ENCODE measurements at places on chromosomes 1 and 21.
A peak's percentile ranks its signal among the peaks of the same experiment; 100 is the strongest.

GRCh38 chr1:229440851-229441537 lies 7.1 kb upstream of the ACTA1 start:
- DNase-seq, result no peak

GRCh38 chr1:78007677-78008341 lies 3.1 kb downstream of the DNAJB4 start:
- DNase-seq, result no peak

- DNase-seq, result no peak
Observed at GRCh38 chr1:184656221-184656620, 98.4 kb downstream of the EDEM3 start.

- DNase-seq, result no peak
Observed at GRCh38 chr1:185110145-185110544, 46.6 kb downstream of the TRMT1L start.

GRCh38 chr1:48591181-48591580 lies 119.2 kb upstream of the SPATA6 start:
- no peak for DNase-seq

GRCh38 chr1:214281720-214282629 lies 1.0 kb downstream of the SMYD2 start:
- DNase-seq, result no peak

DNA sequence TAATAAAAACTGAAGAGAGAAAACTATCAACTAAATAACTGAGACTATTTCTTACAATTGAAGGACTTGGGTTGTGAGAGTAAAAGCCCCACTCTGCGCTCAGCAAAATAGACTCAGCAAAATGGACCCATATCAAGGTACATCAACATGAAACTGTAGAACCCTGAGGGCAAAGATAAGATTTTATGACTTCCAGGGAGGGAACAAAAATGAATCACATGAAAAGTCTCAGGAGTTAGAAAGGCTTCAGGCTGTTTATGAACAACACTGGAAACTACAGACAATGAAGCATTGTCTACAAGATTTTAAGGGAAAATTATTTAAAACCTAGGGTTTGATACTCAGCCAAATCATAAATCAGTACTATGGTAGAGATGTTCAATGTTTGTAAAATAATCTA lies 434.3 kb downstream of the PTPRC start:
- DNase-seq, result no peak

GRCh38 chr21:45819478-45820170 lies 161.9 kb upstream of the COL6A1 start:
- DNase-seq, result peak; percentile 54

DNA sequence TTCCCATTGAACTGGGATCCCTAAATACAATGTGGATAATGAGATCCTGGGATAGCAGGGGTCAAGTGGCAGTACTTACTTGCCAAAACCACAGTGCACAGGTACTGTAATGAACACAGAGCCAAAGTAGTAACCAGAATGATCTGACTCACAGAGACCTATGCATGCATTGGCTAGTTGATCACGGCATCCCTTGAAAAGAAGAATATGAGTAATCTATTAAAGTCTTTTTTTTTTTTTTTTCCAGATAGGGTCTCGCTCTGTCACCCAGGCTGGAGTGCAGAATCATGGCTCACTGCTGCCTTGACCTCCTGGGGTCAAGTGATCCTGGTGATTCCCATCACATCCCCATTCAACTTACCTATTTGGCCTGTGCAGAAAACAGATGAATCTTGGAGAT lies 29.4 kb upstream of the EIF4G3 start:
- DNase-seq, result no peak

DNA sequence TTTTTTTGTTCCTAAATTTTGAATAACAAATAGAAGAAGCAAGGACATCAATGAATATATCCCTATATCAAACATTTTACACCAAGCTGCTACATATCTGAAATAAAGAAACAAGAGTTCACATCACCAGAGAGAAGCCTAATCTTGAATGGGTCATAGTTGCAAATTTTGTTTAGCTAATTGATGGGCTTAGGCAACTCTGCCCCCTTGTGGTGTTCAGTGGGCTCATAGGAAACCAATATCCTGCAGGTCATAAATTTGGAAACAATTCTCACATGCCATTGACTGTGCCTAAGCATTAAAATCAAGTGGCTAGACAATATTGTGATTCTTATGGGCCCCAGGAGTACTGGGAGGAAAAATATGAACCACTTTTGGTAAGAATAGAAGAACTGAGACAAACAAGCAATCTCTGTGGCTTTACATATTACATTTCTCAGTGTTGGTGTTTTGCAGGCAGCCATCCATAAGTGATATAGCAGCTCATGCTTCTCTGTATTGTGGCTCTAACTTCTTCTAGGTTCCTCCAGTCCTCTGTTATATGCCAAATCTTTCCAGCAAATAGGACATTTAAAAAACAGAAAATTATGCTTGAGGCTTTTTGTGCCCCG lies 1262.8 kb upstream of the PRMT6 start:
- peak; percentile 38 for DNase-seq

DNA sequence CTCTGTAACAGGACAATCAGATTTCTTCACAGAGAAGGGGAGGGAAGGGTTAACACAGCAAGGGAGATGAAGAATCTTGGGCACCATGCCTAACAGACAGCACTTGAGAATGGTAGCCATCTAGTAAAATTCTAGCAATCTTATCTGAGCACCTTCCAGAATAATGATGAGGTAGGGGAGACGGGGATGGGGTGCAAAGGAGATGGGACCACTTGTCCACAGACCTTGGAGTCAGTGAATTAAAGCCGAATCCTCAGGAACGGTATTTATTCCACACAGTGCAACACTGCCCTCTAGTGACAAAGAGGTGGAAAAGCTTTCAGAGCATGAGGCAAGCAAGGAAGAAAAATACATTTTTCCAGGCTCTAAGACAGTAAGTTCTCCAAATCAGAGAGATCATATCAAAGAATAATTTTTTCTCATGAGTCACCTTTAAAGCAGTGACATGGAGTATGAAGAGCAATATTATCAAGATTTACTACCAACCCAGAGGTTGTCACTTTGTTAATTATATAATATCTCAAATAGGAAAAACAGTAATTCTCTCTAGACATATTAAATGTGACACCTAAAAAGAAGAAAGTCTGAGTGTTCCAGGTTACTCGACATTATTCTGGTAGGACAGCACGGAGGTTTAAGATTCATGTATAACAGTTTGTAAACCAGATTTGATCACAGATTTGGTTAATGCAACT lies 43.3 kb upstream of the LPAR3 start:
- peak; percentile 32 for DNase-seq

DNA sequence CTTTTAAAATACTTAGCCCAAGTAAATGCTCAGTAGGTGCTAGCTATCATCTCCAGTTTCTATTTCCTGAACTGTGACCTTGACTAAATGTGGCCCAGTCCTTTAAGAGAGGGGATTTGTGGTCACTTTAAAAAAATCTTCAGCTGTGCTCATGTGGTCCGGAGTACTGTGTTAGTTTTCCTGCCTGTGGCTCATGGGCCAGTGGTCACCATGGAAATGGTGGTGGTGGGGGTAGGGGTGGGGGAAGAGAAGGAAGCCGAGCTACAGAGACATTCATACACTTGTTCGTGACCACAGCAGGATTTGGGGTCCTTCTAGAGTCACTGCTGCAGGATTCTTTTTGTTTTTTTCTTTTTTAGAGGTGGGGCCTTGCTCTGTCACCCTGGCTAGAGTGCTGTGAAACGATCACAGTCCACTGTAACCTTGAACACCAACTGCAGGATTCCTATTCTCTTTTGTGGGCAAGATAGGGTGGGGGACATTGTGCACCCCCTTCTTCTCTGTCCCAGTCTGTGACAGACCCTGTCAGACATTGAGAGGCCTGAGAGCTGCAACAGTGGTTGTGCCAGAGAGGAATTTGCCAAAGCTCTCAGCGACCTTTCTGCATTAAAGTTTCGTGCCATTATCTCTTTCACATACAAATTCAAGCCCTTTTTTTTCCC lies 25.8 kb downstream of the KIF26B start:
- DNase-seq, result peak; percentile 61

GRCh38 chr1:204520834-204521709 lies 4.9 kb downstream of the MDM4 start:
- DNase-seq, result no peak

GRCh38 chr1:61450872-61451571 lies 273.9 kb downstream of the TM2D1 start:
- DNase-seq, result peak; percentile 75

DNA sequence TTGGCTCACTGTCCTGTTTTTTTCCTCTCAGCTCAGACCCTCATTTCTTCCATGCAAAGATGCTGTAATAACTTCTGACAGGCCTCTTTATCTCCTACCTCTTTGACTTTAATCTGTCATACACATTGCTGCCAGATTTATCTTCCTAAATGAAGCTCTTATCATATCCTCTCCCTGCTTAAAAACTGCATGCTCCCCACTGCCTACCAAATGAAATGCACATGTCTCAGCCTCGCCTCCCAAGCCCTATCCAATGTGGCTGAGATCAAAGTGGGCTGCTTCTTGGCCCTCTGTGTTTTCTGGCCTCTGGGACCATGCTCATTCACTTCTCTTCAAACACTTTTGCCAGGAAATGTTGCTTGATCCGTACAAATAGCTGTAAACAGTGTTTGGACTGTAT lies 38.3 kb downstream of the IRF2BP2 start:
- no peak for DNase-seq

- DNase-seq, result no peak
Observed at GRCh38 chr1:53410701-53411100, 48.5 kb upstream of the DMRTB1 start.

DNA sequence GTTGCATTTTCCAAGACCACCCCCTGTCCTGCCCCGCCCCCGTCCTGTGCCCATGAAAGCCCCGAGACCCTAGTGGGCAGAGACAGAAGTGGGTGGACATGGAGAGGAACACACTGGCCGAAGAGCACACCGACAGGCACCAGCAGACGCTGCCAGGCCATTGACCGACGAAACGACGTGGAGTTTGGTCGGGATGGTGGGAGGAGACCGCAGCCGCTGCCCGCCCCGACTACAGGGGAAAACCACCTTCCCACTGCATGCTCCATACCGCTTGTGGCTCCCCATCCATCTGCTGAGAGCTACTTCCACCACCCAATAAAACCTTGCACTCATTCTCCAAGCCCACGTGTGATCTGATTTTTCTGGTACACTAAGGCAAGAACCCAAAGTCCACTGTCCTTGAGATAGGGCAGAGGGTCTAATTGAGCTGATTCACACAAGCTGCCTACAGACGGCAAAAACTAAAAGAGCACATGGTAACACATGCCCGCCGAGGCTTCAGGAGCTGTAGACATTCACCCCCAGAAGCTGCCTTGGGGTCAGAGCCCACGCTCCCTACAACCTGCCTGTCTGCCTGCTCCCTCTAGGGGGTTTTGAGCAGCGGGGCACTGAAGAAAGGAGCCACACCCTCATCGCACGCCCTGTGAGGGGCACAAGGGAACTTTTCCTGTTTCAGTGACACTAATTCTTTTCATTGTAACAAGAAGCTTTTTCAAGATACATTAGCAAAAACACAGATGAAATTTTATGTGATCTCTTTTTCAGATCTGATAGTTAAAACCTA lies 81.2 kb upstream of the RAB3GAP2 start:
- DNase-seq, result no peak

- DNase-seq, result no peak
Observed at GRCh38 chr21:45452696-45453307, 47.8 kb downstream of the COL18A1 start.

DNA sequence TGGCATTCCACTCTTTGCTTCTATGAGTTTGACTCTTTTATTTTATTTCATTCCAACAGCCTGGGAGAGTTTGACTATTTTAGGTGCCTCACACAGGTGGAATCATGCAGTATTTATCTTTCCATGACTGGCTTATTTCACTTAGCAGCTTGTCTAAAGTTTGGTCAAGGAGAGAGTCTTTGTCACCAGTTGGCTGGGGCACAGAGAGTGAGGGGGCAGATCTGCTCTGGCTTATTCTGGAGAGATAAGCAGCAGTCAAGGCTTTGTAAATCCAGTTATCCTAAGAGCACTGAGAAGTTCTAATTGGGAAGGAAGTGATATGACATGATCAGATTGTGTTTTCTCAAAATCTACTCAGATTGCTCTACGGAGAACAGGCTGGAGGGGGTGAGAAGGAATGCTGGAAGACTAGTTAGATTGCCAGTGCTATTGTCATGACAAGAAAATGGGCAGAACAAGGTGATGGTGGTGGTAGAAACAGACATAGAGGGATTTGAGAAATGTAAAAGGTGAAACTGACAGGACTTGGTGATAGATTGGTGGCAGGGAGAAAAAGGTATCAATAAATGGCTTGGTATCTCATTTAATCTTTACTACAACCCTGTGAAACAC lies 12.1 kb upstream of the CTTNBP2NL start:
- no peak for DNase-seq

DNA sequence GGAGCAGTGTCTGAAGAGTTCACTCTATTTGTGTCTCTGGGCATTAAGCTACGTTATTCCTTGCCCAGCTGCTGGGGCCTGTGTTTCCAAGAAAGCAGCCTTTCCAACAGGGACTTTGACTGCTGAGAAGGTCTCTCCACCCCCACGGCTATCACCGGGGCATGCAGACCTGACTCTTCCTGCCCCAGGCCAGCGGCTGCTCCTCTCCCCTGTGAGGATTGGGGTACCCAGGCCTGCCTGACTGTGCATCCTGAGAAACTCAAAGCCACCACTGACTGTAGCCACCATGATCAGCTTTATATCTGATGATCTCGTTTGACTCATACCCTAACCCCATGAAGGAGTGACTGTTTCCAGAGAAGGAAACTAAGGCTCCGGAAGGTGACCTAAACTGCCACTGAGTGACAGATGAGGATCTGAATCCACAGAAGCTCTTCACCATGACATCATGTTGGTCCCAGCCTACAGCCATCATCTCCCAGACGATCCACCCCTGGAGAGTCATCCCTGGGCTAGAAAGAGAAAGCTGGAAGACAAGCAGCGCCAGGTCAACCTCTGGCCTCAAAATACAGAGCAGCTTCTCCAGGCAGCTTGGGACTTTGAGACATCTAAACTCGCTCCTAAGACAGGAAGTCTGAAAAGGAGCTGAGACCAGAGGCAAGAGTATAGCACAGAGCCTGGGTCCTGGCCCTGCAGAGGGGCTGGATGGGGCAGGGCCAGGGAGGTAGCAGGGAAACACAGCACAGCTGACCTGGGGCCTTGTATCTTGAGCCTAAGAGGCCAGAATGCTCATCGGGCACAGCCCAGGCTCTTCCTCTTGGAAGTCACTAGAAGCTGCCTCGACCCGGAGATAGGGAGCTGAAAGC lies 244.0 kb upstream of the VAMP3 start:
- DNase-seq, result no peak

GRCh38 chr1:67832737-67833601 lies at the start of gene GNG12:
GNG12 (minus strand) TSS chr1:67833467; CDS start chr1:67707686, 125,781 bp downstream.
- DNase-seq, result peak; percentile 89

- no peak for DNase-seq
Observed at GRCh38 chr21:46662765-46663500, 27.5 kb downstream of the PRMT2 start.

GRCh38 chr1:31757204-31757679 lies 6.9 kb downstream of the ADGRB2 start:
- no peak for DNase-seq

GRCh38 chr1:32127409-32128198 lies 19.7 kb downstream of the KPNA6 start:
- no peak for DNase-seq

GRCh38 chr1:153347856-153348255 lies 785 bp downstream of the PGLYRP4 start:
- no peak for DNase-seq
